H9 (cell line): ENCODE measurements at places on chromosomes 5 and 9.
A peak's percentile ranks its signal among the peaks of the same experiment; 100 is the strongest.

DNA sequence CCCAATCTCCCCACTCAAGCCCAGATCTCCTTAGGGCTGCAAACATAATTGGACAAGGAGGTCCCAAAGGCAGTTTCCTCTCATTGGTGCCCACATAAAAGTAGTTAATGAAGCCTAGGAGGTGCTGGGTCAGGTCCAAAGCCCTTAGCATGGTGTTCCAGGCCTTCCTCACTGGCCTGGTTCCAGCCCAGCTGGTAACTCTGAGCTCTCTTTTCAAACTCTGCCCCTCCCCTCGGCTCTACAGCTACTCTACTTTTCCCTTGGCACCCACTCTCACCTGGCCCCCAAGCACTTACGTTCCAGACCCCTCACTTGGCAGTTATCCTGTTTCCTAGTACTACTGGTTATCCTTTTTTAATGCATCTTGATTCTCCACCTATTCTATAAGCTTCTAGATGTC lies 9.9 kb downstream of the SEPTIN8 start:
- DNase-seq = no peak

DNA sequence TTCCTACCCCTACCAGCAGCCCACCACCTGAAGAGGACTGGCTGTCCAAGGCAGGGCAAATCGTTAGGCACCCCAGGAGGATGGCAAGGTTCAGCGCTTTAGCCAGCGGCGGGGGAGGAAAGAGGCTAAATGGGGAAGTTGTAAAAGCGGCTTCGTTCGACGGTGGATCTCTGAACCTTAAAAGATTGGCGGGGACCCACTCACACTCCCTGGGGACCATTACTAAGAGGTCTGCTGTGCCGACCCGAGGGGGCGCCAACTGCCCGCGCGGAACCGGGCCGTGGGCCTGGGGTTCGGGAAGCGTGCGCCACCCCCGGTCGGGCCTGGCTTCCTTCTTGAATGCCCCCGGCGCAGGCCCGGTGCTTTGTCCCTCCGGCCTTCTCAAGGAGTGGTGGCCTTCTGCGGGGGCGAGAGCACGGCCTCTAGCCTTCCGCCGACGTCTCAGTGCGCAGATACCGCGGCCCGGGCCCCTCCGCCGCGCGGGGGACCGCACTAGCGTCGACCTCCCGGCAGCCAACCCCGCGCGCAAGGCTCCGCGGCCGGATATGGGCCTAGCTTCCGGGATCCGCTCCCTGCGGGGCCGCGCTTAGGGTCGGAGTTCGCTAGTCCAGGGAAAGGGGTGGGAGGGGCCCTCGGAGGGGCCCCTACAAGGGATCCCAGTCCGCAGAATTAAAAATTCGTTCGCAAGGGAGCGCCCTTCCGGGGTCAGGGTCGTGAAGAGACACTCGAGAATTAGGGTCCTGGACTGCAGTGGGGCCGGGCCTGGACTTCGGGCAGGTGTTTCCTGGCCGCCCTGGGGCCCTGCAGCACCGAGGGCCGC lies 10.5 kb downstream of the NR2F1-AS1 start:
- peak; percentile 75 for DNase-seq

GRCh38 chr9:116286297-116286696 lies 132.7 kb downstream of the PAPPA start:
- peak; percentile 77 for DNase-seq

DNA sequence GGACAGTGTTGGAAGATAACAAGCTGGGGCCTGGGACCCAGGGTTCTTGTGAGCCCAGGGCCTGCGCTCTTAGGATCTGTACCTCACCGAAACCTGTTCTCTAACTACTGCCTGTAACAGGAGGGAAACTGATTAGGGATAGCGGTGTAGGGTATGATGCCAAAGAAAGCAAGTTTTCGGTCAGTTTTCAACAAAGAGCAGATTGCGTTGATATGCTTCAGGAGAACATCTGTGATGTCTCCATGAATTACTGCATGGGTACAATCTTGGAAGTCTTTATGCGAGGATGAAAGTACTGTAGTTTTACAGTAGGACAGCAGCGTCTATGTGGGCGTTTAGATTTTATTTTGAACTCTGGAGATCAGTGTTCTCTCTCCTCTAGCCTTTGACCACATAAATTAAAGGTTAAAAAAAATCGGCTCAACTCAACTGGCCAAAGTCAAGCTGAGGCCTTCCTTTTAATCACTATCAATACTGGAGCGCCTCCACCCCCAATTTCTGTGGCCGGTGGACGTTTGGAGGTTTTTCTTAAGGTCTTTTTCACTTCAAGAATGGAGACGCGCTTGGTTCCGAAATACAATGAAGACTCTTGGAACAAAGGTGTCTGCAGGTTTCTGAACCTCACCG lies 3.0 kb downstream of the NFIL3 start:
- no peak for DNase-seq

DNA sequence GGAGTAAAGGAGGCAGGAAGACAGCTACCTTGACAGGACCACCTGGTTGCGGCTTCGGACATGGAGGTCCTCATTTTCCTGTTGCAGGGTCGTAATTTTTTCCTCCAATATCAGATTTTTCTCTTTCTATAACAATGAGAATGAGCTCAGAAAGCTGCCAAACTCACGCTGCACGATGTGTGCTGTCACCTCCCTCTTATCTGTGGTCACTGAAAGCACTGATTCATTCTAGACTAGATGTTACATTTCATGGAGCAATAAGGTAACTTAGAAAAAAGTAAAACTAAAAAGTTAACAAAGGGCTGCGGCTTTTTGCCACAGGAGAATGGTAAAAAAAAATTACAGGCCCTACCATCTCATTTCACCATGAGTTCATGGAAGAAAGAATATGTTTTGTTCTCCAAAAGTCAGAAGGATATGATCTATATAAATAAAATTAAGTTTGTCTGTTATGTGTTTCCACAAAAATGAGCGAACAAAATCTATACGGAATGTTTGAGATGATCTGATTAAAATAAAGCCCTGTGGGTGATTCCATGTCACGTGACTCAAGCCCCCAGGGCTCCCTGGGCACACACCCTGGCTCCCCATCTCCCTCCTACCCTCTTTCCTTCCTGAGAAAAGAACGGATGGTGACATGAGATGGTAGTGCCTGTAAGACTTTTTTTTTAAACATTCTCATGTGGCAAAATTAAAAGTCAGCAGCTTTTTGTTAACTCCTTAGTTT lies 26.9 kb upstream of the ANXA6 start:
- DNase-seq = no peak

- no peak for DNase-seq
Observed at GRCh38 chr9:70590315-70590677, 175.8 kb upstream of the KLF9 start.

- no peak for DNase-seq
Observed at GRCh38 chr5:58451732-58452565, 7.9 kb downstream of the PLK2 start.

DNA sequence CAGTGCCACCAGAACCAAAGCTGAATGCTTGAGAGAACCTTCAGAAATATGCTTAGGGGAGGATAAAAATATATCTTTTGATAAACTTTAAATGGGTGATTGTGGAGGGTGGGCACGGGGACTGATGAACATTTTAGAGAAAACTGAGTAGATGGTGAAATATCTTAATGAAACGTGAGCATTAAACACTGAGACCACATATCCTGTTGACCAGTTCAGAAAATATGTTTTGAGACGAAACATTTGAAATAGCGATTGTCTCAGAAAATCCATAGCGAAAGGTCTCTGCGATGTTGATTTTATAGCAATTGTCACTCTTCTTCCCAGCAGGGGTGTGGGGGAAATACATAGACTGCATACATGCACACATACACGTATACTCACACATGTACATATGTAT lies 231.0 kb downstream of the ESM1 start:
- DNase-seq = no peak

GRCh38 chr5:15474143-15474719 lies 25.7 kb upstream of the FBXL7 start:
- no peak for DNase-seq

DNA sequence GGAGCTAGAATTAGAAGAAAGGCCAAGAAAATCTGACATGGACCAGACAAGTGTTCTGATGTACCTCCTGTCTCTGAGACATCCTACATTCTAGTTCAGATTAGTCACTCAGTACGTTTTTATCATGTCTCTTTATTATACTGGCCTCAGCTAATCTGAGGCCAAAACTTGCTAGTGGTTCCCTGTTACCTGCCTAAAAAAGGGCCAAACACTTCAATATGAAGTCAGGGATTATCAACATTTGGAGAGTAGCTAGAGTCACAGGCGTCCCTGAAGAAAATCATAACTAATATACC lies 587.4 kb downstream of the PRELID2 start:
- no peak for DNase-seq

DNA sequence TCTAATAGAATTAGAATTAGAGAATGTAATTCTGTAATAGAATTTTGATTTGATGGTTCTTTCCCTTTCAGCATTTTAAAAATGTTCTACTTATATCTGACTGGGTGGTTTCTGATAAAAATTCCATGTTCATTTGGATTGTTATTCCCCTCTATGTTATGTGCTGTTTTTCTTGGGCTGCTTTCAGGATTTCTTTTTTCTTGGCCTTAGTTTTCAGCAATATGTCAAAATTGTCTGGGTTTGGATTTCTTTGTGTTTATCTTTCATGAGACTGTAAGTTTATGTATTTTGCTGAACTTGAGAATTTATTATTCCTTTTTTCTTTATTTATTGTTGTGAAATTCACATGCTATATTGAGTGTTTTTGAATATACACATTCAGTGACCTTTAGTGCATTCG lies 189.1 kb downstream of the RANBP17 start:
- no peak for DNase-seq

- DNase-seq = no peak
Observed at GRCh38 chr5:96977228-96977627, 41.3 kb downstream of the LNPEP start.

DNA sequence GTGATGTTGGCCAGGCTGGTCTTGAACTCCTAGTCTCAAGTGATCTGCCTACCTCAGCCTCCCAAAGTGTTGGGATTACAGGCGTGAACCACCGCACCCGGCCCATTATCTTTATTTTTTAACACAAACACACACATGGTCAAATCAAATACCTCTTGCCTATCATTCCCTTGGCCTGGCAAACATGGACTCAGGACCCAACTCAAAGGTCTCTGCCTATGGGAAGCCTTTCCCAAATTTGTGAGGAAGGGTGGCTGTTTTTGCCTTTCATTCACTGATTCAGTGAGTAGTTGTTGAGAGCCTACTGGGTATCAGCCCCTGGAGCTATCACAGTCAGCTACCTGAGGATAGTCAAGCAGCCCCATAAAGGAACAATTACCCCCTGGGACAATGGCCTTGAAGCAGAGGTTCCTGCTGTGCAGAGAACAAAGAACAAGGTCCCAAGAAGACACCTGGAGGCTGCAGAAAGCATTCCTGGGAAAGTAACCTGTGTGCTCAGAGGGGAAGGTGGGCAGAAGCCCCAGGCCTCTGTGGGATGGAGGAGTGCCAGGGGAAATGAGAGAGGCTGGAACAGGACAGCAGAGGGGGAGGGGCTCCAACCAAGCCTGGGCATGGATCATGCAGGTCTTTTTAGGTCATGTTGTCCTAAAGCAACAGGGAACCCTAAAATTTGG lies 126.4 kb downstream of the CRB2 start:
- peak; percentile 71 for DNase-seq

DNA sequence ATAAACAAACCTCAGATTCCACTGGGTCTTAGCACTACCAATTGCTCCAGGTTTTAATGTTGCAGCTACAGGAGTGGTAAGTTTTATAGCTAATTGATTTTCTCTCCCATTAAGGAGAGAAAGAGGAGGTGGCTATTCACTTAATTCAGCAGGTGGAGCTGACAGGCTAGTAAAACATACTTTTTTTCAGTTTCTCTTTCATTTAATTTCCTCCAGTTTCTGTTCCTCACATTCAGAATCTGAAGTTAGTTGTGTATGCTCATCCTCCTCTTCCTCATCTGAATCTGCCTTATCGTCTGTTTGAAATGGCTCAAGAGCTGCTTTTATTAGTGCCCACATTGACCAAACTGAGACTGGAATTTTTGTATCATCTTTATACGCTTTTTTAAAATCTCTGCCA lies 98.0 kb downstream of the PLPPR1 start:
- no peak for DNase-seq

DNA sequence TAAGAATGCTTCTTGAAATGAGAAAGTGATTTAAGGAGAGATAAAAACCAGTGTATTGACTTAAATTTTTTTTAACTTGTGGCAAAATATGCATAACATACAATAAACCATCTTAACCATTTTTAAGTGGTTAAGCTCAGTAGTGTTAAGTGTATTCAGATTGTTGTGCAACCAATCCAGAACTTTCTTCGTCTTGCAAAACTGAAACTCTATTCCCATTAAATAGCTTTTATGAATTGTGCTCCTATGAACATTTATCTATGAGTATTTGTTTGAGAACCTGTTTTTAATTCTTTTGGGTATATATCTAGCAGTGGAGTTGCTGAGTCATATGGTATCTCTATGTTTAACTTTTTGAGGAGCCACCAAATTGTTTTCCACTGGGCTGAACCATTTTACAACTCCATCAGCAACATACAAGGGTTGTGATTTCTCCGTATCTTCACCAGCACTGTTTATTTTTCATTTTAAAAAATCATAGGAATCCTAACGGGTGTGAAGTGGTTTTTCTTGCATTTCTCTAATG lies 76.6 kb upstream of the ACTBL2 start:
- no peak for DNase-seq

GRCh38 chr9:6049798-6050197 lies 34.4 kb upstream of the RANBP6 start:
- DNase-seq = peak; percentile 60

DNA sequence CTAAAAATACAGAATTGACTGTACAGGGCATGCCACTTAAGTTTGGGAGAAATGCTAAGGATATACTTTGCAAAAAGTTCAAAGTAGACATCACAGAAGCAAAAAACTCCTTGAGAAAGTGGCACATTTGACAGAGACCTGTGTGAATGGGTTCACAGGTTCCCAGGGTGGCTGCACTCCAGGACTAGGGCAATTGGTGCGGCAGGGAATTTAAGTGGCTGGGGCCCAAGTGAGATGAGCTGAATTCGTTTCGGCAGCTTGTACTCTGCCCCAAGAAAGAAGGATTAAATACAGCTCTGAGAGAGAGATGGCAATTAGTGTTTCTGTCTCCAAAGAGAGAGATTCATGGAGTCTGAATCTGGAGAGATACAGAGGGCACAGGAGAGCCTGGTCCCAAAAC lies 280.1 kb downstream of the FBXL17 start:
- DNase-seq = no peak

DNA sequence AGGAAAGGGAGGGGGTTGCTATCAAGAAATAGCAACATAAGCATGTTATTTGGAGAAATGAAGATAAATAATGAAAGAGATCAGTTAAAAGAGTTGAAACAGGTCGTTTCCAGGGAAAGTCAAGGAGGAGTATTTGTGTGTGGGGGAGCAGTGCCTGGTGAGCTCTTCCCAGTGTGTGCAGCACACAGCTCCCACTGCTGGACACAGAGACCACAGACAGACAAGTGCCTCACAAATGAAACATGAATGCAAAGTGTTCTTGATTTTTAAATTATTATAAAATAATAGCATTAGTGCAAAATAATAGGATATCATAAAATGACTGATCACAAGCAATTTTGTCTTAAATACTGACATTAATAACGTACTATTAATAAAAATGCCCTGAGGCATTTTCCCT lies 40.8 kb downstream of the LIFR start:
- DNase-seq = no peak

GRCh38 chr5:122120957-122121356 lies 8.4 kb upstream of the ZNF474 start:
- DNase-seq = no peak
